Bronchus fibroblast of lung (primary cell): ENCODE measurements at places on chromosomes 13 and 19. TPM values are rescaled to one million over a fixed set of nuclear protein-coding genes. Genes with fewer than 3 reads are reported as not detected.

The GJB6 gene
- not detected in 2 replicates for total RNA-seq

The KLK14 gene
- total RNA-seq, result not detected in 2 replicates

The PDCD2L gene
- total RNA-seq, result 23.2 and 28.7 TPM in 2 replicates

The CPB2 gene
- not detected in 2 replicates for total RNA-seq

The ZNF99 gene
- not detected in 2 replicates for total RNA-seq

The PINLYP gene
- total RNA-seq, result 6.2 and 7.3 TPM in 2 replicates

The KLK3 gene
- total RNA-seq, result not detected in 2 replicates

The CARM1 gene
- total RNA-seq, result 41.0 and 43.9 TPM in 2 replicates

The S1PR4 gene
- total RNA-seq, result not detected in 2 replicates

The KIR3DL1 gene
- not detected in 2 replicates for total RNA-seq

The RHPN2 gene
- total RNA-seq, result 2.1 and 2.9 TPM in 2 replicates

The CEACAM7 gene
- total RNA-seq, result not detected in 2 replicates

The ZNF506 gene
- total RNA-seq, result 13.2 and 23.5 TPM in 2 replicates

The NLRP4 gene
- not detected in 2 replicates for total RNA-seq

The RUBCNL gene
- total RNA-seq, result 0.17 and 0.30 TPM in 2 replicates

The CD209 gene
- not detected in 2 replicates for total RNA-seq

The KCNK6 gene
- total RNA-seq, result 3.2 and 3.4 TPM in 2 replicates

The MCEMP1 gene
- total RNA-seq, result not detected in 2 replicates
